NCI-H1417 treated with DMSO at 0.1 percent for 48 hours (cell line): ENCODE measurements at places on chromosomes 4 and X.

GRCh38 chr4:152079079-152079478 lies 318.3 kb upstream of the GATB start:
- DNase-seq: no peak

DNA sequence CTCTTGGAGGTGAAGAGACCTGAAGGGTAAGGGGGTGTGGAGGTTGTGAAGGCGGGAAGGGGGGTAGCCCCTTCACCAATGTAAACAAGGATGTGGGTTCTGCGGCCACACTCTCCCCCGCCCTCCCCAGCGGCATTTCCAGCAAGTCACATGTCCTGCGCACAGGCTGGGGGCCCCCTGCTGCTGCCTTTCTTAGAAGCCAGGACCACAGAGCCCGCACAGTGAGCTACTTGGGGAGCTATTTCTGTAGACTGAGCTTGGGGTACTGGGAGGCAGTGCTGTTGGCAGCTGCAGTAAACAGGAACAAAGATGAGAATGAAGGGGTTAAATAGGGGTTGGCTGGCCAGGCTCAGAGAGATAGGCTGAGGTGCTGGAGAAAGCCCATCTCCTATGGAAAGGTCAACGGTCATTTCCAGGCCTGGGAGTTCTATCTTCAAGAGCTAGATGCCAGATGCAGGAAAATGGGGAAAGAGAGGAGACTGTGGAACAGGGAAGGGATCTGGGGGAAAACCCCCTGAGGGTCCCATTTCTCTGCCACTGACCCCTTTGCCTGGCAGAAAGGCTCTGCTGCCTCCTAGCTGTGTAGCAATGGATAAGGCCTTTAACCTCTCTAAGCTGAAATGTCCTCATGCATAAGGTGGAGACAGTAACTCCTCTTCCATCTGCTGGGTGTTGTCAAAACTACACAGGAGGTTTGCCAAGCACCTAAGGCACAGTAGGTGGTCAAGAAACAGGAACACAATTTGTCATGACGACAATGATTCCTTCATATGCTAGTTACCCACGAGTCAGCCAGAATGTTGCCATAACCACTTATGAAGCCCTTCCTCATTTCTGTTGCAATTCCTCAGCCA lies 18.5 kb upstream of the PIM2 start:
- DNase-seq: no peak

GRCh38 chrX:148552775-148553174 lies 52.4 kb downstream of the AFF2 start:
- DNase-seq: no peak

DNA sequence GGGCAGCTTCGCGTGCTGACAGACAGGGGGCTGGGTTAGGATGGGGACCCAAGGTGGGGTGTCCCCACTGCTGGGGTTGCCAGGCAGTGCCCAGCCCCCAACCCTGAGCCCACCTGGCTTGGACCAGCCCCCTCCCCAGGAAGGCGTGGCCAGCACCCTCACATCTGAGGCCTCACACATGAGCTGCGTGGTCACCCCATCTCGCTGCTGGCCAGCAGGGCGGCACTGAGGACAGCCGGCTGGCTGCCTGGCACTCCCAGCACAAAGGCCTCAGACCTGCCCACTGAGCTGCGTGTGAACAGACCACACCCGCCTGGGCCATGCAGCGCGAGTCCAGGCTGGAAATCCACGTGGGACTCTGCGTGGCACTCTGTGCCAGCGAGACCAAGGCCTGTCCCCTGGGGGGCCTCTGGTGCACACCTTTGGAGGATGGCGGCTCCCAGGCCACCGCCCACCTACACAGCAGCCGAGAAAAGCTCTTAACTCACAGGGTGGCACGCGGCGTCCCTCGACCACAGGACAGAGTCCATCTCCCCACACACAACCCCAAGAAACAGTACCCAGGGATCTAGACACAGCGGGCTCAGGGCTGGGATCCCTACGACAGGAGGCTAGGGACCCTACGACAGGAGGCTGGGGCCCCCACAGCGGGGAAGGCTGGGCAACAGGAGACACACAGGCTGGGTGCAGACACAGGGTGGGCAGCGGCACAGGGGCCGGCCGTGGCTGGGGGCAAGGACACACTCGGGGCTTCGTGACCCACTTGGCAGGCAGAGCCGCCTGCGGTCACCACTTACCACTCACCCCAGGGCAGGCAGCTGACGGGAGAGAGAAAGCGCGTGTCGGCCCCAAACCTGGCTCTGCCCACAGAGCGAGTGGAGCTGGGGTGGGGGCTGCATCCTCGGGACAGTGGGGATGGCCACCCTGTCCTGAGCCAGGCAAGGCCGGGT lies 9.8 kb downstream of the DGKQ start:
- DNase-seq: no peak

GRCh38 chrX:11135564-11136185 lies 24.5 kb downstream of the HCCS start:
- DNase-seq: no peak

DNA sequence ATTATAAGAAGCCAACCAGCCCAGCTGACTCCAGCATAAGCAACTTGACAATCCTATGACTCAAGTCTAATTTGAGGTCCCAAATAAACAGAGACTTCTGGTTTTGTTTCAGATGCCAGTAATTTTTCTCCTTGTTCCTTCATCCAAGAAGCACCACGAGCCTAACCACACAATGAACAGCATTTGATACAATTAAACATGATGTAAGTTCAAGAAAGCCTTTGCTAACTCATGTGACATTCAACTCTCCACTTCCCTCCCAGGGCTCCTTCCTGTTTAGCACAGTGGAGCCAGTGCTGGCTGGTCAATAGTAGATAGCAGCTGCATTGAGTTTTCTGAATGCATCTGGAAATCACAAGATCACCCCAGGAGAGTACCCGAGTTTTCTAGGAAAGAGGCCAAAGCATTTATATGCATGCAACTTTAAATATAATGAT lies 206.3 kb downstream of the ARHGAP24 start:
- DNase-seq: no peak

- DNase-seq: no peak
Measured at GRCh38 chrX:114985967-114986592, 31.3 kb downstream of the IL13RA2 start.

DNA sequence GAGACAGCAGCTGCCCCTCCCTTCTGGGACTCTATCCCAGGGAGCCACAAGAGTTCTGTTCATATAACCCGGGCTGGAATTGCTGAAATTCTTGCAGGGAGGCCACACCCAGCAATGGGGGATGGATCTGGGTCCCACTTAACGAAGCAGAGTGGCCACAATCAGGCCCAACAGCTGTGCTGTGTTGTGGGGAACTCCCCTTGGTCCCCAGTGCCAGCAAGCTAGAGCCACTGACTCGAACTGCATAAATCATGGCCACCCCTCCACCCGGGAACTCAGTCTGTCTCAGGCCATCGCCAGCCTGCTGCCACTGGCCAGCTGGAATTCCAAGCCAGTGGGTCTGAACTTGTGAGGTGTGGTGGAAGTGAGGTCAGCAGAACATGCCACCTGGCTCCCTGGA lies 111.1 kb downstream of the KLF8 start:
- DNase-seq: no peak

GRCh38 chrX:56932653-56933339 lies 62.5 kb downstream of the SPIN3 start:
- DNase-seq: no peak

DNA sequence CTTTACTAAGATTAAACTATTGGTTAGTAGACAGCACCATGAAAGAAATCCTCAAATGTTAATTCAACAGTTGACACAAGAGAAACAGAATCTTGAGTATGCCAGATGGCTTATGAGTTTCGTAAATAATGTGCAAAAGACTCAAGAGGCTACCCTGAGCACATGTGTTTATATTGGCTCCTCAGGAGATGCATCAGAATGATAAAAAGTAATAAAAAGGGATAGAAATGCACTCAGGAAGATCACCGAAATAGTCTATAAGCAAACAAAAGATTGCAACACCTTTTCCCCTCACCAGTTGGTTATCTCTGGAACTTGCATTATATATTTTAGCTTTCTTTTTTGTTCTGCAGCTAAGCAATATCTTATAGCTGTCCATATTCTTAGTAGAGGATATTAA lies 84.4 kb downstream of the SCFD2 start:
- no peak for DNase-seq

DNA sequence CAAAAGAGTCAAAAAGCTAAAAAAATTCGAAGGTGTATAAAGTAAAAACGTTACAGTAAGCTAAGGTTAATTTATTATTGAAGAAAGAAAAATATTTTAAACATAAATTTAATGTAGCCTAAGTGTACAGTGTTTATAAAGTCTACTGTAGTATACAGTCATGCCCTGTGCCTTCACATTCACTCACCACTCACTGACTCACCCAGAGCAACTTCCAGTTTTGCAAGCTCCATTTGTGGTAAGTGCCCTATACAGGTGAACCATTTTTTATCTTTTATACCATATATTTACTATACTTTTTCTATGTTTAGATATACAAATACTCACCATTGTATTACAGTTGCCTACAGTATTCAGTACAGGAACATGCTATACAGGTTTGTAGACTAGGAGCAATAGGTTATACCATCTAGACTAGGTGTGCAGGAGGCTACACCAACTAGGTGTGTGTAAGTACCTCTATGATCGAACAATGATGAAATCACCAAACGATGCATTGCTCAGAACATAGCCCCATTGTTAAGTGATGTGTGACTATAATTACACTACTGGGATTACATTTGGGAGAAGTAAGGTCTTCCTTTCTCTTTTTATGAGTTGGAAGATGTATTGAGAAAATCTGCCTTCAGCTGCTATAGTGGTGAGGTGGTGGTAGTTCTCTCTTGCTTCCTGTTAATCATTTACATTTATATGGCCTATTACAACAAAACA lies 27.2 kb downstream of the TMSB4X start:
- no peak for DNase-seq

DNA sequence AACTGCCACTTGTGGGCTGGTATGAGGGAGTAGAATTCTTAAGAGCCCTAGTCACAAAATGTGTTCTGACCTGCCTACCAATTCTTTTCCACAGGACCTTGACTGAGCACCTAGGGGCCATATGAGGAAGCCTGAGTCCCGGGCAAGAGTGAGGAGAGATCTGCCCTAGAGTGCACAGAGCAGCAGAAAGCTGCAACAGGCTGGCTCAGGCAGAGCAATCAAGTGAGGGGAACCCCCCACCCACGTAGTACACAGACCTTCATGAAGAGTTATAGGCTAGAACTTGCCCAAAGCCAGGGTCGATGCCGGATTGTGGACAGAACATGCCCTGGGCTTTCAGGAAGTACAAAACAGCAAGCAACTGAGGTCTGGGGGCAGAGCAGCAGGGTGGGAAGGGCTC lies 117.0 kb downstream of the SPOCK3 start:
- DNase-seq: no peak

DNA sequence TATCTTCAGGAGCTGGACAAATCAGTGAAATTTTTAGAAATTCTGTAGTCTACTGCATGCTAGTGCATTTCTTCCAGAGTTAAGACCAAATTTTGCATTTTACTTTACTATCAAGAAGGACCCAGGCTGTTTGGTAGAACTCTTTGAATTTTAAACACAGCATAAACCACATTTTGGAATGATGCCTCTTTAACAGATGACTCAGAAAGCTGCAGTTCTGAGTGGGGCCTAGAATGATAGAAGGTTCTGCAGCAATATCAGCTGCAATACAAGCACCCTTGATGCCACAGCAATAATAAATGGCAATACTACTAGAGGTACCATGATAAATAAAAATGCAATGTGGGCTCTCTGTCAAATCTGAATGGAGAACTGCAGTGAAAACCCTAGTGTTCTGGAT lies 198.7 kb downstream of the TMA16 start:
- DNase-seq: no peak

- DNase-seq: no peak
Measured at GRCh38 chrX:57156397-57157049, 19.3 kb upstream of the SPIN2A start.

DNA sequence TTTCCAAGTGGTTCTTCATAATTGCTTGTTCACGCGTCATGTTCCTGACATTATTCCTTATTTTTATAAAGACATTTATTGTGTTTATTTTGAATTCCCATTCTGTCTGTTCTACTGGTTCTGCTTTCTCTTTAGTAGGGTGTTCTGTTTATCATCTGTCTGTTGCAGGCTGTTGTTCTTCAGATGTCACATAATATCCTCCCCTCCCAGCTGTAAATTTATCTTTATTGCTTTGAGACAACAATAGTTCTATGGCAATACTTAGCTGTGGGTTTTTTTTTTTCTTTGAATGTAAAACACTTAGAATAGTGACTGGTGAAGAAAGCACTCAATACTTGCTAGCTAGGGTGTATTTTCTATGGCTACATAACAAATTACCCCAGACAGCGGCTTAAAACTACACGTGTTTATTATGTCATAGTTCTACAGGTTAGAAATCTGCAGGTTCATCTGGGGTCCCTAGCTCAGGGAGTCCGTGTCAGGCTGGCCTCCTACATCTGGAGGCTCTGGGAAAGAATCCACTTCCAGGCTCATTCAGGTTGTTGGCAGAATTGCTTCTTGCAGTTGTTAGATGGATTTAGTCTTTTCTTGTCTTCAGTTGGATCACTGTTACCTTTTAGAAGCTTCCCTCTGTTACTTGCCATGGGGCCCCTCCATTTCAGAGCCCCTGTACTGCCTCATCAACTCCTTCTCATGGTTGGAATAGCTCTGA lies 63.4 kb upstream of the ENPEP start:
- no peak for DNase-seq

- no peak for DNase-seq
Measured at GRCh38 chr4:31088600-31089230, 368.5 kb downstream of the PCDH7 start.

- no peak for DNase-seq
Measured at GRCh38 chrX:148501386-148502066, 1.1 kb downstream of the AFF2 start.

GRCh38 chr4:112895811-112896608 lies 153.4 kb upstream of the ANK2 start:
- no peak for DNase-seq

DNA sequence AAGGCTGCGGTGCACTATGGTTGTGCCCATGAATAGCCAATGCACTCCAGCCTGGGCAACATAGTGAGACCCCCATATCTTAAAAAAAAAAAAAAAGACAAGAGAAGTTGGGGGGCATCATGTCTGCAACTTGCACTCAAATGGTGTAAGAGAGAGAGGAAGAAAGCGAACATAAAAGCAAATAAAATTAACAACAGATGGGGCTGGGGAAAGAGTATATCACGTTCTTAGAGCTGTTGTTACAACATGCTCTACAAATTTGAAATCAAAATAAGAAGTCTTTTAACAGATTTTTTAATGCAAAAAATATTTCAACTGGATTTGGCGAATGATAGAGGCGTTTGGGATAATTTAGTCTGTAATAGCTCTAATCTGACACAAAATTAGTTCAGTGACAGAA lies 144.9 kb downstream of the FNIP2 start:
- no peak for DNase-seq
